ENCODE measurements at places on chromosomes 12 and 14.

GRCh38 chr12:68349220-68349621, 17.1 kb upstream of the MDM1 start:
- DNase-seq = no peak

DNA sequence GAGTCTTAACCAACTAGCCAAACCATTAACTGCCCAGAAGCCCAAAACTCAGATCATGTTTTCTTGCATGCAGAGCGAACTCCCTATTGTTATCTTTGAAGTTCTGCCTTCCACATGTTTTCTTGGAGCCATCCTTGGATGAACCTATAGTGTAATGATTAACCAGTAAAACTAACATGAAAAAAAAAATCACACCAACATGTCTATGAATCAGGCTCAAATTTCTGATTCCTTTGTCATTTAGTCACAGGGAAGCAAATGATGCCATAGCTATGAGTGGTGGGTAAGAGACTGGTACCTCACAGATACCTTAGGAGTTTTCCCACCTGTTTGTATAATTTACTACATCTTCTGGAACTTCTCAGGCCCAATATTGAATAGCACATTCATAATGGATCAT, 70.7 kb downstream of the PTPRO start:
- DNase-seq = no peak

DNA sequence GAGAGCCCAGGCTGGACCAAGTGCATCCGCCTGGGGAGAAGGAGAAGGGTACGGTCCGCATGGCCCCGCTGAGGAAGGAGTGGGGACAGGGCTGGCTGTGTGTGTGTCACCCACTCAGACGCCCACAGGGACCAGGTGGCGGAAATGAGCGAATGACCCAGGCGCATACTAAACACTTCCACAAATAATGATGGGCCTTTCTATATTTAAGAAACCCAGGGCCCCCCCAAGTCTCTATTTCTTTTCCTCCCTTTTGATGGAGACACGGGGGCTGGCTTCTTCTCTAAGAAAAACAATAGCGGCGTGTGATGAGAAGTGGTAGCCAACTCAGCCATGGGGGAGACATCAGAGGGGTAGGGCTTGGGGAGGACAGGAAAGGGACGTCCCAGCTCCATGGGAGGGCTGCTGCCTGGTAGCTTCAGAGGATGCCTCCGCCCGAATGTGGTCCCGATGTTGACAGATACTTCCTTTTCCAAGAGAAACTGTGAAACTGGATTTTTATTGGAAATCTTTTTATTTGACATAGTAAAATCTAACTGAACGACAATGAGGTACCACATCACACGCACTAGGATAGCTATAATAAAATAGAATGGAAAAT, 6.3 kb upstream of the MAP1LC3B2 start:
- no peak for DNase-seq

- no peak for DNase-seq
Measured at GRCh38 chr12:100718187-100718586, 76.4 kb upstream of the ANO4 start.

GRCh38 chr14:95340201-95340697, 20.5 kb upstream of the CLMN start:
- no peak for DNase-seq

DNA sequence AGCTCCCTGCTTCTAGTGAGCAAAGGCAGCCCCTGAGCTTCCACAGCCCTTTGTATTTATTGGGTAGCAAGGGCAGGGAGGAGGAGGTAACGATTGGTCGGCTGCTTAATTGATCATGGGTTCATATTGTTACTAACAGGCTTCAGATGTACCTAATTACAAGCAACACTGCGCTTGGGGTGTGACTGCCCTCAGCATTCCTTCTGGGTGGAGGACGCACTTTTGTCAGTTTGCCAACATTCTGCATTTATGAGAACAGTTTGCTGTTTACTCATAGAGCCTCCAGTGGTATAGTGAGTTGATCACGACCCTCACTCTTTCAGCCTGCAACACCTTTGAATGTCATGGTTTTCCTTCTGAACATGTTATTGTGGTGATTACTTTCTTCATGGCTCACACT, 9.6 kb downstream of the TSHR start:
- no peak for DNase-seq

- no peak for DNase-seq
Measured at GRCh38 chr12:76945867-76946266, 67.0 kb upstream of the CSRP2 start.

GRCh38 chr14:86217523-86217922, 687.6 kb downstream of the FLRT2 start:
- no peak for DNase-seq

GRCh38 chr14:71557351-71557750, 374.9 kb upstream of the RGS6 start:
- DNase-seq = no peak

DNA sequence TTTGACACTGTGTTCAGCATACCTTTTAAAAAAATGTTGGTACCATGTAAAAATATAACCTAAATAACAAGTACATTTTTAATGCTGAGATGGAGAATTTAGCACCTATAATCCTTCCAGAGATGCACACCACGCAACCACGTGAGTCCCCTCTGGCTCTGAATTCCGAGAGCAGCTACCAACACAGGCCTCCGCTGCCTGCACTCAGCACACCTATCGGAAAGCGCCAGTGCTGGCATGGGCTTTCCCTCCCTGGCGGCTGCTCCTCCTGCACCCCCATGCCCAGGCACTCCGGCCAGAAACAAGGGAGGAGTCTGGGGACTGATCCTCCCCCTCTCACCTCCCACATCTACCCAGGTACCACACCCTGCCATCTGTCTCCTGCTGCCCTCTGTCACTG, 47.0 kb downstream of the ITPK1 start:
- DNase-seq = no peak

GRCh38 chr14:100132161-100132902, 27.1 kb downstream of the DEGS2 start:
- no peak for DNase-seq

- DNase-seq = no peak
Measured at GRCh38 chr12:89082370-89082753, 269.9 kb downstream of the DUSP6 start.

- no peak for DNase-seq
Measured at GRCh38 chr12:107418981-107419380, 266.6 kb upstream of the PWP1 start.

DNA sequence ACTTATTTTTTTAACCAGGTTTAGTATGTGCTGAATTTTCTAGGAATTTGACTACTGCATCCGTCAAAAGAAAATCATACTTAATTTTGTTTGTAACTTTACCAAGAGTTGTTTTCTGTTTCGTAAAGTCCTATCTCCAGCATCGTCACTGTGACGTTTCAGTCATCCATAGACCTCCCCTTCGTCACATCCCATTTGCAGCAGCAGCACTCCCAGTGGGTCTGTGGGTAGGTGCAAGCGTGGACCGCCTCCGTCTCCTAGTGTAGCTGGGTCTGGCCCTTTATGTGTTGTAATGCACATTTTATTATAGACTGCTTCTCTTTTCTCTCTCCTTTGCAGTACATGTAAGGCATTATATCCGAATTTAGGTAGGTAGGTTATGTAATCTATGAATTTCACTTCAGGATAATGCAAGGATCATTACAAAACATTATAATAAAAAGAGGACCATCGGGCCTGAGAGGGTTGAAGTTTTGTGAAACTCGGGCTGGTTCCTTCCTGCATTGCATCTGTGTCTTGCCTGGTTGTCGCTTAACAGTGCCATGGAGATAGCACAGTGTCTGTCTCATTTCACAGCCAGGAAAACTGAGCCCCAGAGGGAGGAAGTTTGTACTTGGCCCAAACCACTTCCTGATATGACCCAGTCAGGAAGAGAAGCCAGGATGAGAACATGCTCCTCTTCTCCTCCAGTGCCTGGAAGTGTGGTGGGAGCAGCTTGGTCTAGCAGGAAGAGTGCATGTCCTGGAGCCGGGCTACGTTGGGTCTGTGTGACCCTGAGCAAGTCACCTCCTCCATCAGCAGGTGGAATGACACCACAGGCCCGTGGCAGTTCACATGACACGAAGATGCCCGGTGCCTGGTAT, 41.3 kb downstream of the EVL start:
- DNase-seq = peak; percentile 71

DNA sequence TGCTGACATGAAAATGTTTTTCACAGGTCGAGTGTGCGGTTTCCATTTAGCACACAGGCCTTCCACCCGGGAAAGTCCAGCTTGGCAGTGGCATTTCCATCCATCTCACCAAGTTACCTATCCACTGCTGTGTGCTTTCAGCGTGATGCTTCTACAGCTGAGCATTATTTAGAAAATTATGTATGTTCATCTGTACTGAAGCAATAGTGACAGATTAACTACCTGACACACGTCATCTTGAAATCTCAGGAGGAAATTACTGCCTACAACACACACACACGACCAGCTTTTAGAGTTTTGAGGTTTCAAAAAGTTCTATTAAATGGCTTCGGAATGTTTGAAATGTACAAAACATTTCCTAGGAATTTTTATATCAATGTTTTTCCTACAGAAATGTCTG, 39.4 kb downstream of the IFNG-AS1 start:
- no peak for DNase-seq

DNA sequence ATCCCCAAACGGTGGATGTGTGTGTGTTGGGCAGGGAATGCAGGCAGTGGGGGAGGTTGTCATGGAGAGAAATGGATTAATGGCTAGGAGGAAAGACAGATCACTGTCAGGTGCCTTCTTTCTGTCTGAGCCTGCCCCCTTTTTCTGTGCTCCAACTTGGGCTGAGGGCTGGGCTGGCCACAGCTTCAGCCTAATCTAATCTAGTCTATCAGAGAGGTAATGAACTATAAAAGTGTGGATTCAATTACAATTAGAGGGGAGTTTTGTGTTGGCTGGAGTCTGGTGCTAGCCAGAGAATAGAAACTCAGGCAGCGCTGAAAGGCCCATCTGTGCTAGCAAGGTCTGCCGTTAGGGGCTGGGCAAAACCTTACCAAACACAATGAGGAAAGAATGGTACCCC, 41.2 kb downstream of the NEUROD4 start:
- no peak for DNase-seq

DNA sequence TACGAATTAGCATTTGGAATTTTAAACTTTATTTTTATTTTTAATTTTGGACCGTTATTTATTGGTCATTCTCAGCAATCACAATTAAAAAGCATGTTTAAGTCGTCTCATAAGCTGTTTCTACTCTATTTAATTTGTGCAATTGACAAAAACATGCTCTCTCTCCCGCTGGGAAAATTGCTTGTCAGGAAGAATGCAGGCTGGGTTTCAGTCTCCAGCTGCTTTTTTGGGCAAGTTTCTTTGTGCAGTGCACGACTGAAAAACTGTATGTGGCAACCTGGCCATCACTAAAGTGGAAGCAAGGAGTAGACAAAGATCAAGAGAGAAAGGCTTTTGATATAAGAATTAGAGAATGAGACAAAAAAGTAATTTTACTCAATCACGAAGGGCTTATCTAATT, 941.5 kb upstream of the MDGA2 start:
- no peak for DNase-seq

Measured in stimulated activated naive CD8-positive, alpha-beta T cell treated with anti-CD3 and anti-CD28 coated beads, Interleukin-15, amount 100 ng/mL, for 72 hours (primary cell).